ENCODE measurements at places on chromosomes 13 and 19.
A peak's percentile ranks its signal among the peaks of the same experiment; 100 is the strongest.

GRCh38 chr19:3274942-3275582 is 50.6 kb downstream of the CELF5 start:
- DNase-seq = no peak

DNA sequence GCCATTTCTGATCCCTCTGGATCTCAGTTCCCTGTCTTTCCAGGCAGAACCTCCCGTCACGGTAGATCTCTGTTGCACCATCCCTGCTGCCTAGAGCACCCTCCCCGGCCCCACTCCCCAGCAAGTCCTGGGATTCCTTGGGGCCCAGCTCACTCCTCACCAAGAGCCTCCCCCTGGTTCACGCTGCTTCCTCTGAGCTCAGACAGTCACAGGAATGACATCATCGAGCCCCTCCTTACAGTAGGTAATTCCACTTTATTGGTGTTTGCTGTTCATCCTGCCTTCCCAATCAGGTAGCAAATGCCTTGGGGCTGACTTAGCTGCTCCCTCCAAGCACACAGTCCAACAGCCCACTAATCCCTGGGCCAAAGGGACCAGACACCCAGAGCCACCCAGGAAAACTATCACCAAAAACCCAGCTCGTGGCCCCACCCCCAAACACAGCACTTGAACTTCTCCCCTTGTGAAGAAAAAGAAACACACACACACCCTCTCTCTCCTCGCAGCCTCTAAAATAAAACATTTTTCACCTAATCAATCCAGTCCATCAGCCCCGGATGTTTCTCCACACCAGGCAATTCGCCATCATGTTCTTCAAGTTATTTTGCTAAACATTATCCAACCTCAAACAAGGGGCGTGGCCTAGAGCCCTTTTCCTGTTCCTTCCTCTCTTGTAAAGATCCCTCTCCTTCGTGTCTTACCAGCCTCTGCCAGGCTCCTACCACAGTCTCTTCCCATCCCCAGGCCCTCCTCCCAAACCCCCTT is 2.5 kb downstream of the NAPA start:
- no peak for DNase-seq

DNA sequence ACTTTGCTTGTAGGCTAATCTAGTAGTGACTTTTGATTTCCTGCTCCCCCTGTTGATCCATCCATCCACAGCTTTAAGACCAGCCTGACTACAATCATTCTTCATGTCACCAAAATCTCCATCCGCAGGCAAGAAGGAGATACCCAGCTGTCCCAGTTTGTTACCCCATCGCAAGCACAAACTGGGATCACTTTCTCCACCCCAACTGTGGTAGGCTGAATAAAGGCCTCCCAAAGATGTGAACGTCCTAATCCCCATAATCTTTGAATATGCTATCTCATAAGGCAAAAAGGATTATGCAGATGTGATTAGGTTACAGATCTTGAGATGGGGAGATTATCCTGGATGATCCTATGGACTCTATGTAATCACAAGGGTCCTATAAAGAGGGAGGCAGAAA is 202.0 kb downstream of the ENOX1 start:
- DNase-seq = no peak

DNA sequence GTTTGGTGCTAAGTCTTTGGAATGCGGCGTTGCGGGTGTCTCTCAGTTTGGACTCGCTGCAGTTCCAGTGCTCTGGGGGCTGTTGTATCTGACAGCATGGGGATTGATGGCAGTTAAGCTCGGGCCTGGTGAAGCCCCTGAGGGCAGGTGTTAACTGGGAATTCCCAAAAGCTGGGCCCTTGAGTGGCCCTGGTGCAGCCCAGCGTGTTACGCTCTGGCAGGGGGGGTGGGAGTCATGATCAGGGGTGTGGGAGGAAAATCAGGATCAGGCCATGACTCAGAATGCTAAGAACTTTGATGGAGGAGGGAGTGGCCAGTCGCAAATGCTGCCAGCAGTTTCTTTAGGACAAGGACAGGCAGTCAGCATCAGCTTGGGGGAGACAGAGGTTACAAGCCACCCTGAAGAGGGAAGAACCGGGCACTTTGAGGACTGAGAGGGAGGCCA is 19.6 kb downstream of the AP2A1 start:
- no peak for DNase-seq

- DNase-seq = peak; percentile 100
Observed at GRCh38 chr19:7920519-7921301, 572 bp downstream of the SNAPC2 start.

- peak; percentile 78 for DNase-seq
Observed at GRCh38 chr13:110506859-110507566, 54.5 kb downstream of the RAB20 start.

DNA sequence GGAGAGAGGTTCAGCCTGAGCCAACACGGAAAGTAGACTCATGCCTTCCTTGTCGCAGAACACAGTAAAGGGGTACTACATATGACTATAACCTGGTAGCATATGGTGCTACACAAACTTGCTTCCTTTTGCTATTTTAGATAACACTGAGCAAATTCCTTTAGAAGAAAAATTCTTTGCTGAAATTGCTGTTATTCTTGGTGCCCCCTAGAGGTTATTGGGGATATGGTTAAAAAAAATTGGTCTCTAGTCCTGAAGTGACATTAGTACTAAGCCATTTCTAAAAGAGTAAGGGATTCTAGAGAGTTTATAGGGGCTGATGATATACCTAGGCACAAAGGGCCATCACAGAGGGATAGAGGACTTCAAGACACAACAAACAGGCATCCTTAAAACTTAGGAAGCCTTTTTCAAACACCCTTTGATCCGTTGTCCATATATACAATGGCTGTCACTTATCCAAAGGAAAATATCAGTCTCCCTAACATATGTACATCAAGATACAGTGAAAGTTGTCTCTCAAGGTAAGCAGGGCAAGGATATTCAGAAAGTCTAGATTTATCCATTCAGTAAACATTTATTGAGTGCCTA is 13.9 kb upstream of the HS6ST3 start:
- DNase-seq = no peak

GRCh38 chr13:21010621-21011020 is 50.8 kb downstream of the LATS2 start:
- no peak for DNase-seq

GRCh38 chr13:99158846-99159245 is 41.8 kb upstream of the UBAC2 start:
- DNase-seq = no peak

DNA sequence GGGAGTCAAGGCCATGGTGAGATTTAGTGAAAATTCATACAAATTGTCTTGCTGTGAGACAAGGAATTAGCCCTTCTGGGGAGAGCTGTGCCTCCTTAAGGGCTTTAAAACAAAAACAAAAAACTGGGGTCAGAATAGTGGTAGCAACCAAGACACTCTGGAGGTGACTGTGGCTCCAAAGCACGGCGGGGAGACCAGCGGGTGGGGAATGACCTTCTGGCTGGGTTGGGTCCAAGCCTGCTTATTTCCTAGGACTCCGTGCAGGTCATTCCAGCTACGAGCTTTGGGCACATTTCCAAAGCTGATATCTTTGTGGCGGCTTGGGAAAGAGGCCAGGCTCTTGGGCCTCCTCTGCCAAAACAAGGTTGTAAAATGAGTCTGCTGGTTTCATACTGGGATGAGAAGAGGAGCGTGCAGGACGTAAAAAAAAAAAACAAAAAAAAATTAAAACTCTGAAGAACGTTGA is 348.3 kb downstream of the UQCRFS1 start:
- peak; percentile 66 for DNase-seq

DNA sequence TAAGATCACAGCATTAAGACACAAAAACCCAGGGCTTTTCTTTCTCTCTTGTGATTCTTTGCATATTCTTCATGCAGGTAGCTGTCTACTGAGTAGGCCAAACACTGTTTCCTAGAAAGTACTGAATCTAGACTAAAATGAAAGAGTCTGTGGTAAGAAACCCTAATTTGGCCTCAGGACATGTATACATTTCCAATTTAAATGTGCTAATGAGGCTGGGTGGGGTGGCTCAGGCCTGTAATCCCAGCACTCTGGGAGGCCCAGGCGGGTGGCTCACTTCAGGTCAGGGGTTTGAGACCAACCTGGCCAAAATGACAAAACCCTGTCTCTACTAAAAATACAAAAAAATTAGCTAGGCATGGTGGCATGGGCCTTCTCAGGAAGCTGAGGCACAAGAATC is 57.8 kb downstream of the MYCBP2 start:
- DNase-seq = no peak

DNA sequence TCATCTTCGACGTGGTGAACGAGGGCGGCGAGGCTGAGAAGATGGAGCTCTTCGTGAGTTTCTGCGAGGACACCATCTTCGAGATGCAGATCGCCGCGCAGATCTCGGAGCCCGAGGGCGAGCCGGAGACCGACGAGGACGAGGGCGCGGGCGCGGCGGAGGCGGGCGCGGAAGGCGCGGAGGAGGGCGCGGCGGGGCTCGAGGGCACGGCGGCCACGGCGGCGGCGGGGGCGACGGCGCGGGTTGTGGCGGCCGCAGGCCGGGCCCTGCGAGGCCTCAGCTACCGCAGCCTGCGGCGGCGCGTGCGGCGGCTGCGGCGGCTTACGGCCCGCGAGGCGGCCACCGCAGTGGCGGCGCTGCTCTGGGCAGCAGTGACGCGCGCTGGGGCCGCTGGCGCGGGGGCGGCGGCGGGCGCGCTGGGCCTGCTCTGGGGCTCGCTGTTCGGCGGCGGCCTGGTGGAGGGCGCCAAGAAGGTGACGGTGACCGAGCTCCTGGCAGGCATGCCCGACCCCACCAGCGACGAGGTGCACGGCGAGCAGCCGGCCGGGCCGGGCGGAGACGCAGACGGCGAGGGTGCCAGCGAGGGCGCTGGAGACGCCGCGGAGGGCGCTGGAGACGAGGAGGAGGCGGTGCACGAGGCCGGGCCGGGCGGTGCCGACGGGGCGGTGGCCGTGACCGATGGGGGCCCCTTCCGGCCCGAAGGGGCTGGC is 52.6 kb downstream of the MAP4K1 start:
- DNase-seq = no peak

DNA sequence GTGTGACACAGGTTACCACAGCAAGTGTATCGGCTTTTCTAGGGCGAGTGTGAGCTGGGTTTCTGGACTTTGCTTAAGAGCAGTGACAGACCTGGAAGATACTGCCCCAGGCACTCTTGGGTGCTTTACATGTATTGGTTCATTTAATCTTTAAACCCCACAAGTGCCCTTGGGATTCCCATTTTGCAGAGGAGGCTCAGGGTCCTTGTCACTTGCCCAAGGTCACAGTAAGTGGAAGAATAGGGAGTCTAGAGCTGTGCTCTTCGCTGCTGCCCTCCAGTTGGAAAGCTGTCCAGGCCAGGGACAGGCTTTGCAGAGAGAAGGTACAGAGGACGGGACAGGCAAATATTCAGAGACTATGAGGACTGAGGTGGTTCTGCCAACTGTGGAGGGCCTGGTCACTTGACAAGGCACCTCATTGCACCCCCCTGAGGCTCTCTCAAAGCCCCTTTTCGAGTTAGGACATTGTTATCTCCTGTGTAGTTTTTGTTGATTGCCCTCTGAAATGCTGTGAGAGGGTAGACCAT is 42.4 kb downstream of the BBC3 start:
- DNase-seq = no peak

DNA sequence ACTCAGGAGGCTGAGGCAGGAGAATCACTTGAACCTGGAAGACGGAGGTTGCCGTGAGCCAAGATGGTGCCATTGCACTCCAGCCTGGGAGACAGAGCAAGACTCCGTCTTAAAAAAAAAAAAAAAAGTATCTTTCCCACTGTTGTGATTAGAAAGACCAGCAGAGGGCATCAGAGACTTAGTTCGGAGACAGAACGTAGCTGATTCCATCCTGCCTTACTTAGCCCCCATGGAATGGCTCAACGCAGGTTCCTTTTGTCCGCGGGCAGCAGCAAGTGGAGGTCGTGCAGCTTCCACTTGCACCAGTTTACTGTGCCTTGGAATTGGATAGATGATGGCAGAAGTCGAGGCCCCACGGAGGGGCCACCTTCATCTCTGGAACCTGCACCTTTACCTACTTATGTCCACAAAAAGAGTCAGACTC is 8.1 kb downstream of the TIMM29 start:
- no peak for DNase-seq

DNA sequence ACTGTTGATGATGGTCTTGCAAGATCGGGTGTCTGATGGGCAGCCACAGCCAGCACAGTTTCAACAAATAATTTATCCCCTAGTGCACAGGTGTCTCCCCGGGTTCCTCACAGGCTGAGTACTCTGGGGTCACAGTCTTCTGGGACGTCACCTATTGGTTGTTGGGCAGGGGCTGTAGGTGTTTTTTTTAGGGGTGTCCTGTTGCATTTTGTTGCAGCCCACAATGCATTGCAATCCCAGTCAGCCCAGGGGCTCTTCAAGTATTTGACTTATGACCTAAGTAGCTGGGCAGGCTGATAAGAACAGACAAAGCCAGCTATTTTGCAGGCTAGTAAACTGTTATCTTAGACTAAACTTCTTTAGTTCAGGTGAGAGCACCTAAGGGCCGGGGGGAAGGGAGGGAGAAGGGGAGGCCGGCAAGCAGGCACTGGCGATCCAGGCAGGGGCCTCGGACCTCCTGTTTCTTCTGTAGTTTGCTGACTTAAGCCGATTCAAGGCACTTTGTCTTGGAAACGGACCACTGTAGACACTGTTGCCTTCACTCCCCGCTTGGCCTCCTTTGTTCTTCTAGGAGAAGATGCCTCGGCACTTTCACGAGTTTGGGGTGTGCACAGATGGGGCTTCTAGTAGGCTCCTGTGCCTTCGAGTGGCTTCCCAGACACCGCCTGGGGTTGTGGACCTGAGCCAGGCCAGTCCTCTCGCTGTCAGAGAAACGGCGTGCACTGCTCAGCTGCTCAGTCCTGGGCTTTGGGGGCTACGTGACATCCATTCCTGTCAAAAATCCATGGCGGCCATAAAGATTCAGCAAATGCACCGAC is 33.9 kb upstream of the GRTP1 start:
- DNase-seq = no peak

- DNase-seq = no peak
Observed at GRCh38 chr19:10861103-10861651, 10.2 kb upstream of the CARM1 start.

DNA sequence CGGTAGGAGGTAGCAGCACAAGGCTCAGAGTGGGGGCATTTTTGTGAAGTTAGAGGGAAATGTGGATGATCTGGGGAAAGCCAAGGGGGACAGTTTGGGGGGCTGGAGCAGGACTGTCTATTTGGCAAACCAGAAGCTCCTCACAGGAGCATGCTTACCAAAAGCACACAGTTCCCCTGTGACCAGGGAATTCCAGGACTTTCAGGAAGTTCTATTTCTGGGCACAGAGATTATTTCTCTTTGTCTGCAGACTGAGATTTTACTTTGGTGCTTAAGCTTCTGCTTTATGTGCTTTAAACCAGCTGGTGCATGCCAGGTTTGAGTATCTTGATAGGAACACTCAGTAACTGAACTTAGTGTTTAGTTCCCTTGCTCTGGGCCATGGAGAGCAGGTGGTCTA is 525.3 kb downstream of the DIAPH3 start:
- no peak for DNase-seq

GRCh38 chr19:44993526-44993925 is 7.7 kb upstream of the RELB start:
- no peak for DNase-seq

GRCh38 chr13:79995334-79995733 is 345.6 kb downstream of the SPRY2 start:
- DNase-seq = no peak

- no peak for DNase-seq
Observed at GRCh38 chr19:33206261-33207039, 12.3 kb downstream of the LRP3 start.

All from left ventricle myocardium inferior (tissue), 1 donor.